ENCODE measurements at places on chromosomes 2 and 18.

DNA sequence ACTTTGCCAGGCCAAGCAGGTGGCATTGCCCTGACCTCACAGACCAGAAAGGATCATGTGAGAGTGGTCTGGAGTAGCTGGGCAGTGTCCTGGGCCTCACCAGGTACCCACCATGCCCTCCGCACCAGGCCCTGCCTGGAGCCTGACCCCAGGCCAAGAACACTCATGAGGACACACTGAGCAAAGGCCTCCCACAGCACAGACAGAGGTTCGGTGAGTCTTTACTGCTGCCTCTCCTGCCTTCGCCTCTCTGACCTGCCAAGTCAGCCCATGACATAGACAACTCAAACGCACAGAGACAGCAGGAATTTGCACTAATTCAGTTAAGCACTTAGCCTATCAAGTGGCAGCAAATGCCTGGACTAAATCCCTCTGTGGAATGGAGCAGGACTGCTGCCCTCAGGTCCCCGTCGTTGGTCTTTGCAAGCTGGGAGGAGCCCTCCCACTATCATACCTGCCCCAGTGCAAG is 62.5 kb downstream of the RHOB start:
- DNase-seq, result no peak

DNA sequence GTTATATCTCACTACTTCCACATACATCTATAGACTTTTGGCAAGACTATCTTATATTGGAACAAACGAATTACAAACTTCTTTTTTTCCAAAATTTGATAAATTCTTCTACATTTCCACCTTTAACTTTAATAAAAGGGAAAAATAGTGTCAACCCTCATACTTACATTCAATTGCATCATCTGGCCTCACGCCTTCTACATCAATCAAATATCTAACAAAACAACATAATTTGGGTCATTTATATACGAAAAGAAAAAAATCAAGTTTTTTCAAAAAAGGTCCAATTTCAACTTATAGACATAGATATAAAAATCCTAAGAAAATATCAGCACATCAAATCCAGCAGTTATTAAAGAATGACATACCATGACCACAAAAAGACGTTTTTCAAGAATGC is 12.9 kb downstream of the DUSP11 start:
- DNase-seq, result no peak

DNA sequence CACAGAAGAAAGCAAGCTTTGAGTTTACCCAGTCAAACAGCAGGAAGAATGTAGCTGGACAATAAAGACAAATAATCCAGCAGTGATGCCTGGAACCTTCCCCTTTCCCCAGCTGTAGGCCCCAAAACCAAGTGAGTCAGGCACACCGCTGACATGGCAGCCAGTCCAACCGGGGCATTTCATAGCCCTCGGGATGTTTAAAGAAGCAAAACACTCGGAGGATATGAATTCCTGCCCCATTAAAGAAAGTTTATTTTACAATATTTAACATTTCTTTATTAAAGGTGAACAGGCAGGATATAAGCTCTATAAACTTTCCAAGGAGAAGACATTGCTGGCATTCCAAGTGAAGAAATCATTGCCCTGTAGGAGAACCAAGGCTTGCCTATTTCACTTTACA is 507.6 kb upstream of the TNP1 start:
- DNase-seq, result no peak

- DNase-seq, result no peak
Observed at GRCh38 chr2:101821059-101821805, 123.7 kb downstream of the MAP4K4 start.

GRCh38 chr2:148638543-148638942 is 6.0 kb upstream of the EPC2 start:
- no peak for DNase-seq

- no peak for DNase-seq
Observed at GRCh38 chr18:27887287-27887686, 289.6 kb downstream of the CDH2 start.

DNA sequence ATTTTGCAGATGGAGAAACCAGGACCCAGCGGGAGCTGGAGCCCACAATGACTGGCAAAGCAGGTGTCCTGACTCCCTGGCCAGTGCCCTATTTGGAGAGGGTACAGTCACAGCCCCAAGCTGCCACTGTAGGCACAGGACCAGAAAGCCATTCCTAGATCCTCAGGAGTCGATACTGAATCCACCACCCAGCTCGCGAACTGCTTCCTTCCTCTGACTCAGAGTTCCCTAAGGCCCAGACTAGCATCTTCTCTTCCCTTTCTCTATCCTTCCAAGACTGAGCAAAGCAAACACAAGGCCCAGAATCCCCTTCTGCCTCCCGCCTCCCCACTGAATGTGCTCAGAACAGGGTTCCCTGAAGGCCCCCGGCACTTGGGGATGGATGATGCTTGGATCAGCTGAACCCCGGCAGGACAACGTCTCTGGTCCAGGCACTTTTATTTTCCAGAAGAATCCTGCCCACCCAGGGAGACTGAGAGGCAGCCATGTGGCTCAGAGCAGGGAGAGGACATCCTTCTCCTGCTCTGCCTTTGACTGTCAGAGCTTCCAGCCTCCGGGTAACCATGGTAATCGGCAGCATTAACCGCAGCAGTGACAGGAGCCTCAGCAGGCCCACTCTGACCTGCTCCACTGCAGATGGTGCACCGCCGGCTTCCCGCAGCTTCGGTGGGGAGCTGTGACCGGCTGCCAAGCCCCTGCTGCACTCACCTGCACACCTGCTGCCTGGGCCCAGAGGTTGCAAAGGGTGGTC is 34.8 kb upstream of the KLHL29 start:
- no peak for DNase-seq

- DNase-seq, result no peak
Observed at GRCh38 chr2:170122883-170123547, 54.9 kb upstream of the MYO3B start.

DNA sequence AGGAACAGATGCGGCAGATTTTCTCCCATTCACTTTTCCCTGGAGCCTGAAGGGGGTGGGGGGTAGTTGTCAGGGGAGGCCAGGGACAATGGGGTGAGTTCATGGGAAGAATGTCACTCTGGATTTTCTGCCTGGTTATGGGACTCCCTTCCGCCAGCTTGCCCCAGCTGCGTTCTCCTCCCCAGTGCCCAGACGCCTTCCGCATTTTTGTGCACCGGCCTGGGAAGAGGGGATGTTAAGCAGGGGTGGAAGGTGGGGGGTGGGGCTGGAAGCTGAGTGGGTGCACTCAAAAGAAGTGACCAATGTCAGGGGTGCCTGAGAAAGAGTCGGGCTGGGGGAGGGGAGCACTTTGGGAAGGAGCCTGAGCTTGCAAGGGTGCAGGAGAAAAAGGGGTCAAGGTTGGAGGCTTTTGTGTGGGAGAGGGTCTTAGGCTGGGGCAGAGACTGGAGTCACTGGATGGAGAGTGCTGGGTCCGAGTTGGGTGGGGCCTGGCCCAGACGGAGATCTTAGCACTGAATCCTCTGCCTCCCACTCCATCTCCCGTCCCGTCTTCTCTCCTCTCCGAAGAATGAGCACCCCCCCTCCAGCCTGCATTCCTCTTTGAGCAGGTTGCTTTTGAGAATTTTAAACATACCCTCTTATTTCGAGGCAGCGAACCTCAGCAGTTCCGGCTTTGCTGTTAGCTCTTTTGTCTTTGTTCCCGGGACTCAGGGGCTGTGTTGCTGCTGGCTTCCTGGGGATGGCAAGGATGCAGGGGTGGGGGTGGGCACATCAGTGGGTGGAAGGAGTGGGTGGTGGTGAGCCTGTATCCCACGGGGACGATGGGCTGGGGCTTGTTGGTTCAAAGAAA is 2.7 kb downstream of the IGFBP2 start:
- DNase-seq, result no peak

- no peak for DNase-seq
Observed at GRCh38 chr2:122999821-123000220, 1025.3 kb upstream of the CNTNAP5 start.

GRCh38 chr2:28480403-28481049 is 15.3 kb upstream of the PLB1 start:
- DNase-seq, result no peak

GRCh38 chr2:43107679-43108078 is 118.7 kb downstream of the ZFP36L2 start:
- DNase-seq, result no peak

- DNase-seq, result no peak
Observed at GRCh38 chr2:68829749-68830148, 41.4 kb downstream of the BMP10 start.

DNA sequence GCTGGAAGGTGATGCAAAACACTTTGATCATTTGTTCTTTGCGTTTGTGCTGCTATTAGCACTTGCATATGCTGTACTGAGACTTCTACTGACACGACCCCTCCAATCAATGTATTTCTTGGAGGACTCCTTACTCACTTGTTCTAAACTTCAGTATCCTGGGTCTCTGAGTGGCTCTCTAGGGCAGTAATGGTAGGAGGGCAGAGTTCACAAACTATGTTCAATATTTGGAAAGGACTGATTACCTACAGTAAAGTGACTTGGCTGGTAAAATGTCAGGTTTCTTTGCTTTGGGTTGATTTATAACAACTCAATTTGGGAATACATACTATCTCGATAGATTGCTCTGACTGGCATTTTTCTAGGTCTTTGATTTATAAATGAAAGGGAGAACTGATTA is 93.7 kb downstream of the TRIM43 start:
- DNase-seq, result no peak

GRCh38 chr2:85668857-85669142 is 801 bp upstream of the SFTPB start:
- DNase-seq, result no peak

DNA sequence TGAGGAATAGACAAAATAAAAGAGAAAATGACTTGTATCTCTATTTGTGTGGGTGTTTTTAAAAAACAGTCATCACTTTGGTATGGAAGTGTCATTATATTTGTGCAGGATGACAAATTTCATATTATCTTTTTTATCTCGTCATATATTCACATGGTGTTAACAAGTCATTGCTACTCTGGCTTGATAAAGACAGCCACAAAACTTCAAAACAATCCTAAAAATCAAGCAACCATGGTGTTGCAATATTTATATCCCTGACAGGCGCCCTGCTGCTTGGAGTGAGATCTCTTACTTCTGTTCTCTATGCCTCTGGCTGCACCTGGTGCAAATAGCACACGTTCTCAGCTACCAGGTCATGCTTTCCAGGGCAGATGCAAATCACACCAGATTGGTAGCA is 278.0 kb upstream of the EPHA4 start:
- DNase-seq, result no peak

GRCh38 chr2:239966029-239966852 is 58.9 kb downstream of the NDUFA10 start:
- DNase-seq, result no peak

GRCh38 chr18:11600321-11600720 is 9.1 kb upstream of the SLC35G4 start:
- no peak for DNase-seq

DNA sequence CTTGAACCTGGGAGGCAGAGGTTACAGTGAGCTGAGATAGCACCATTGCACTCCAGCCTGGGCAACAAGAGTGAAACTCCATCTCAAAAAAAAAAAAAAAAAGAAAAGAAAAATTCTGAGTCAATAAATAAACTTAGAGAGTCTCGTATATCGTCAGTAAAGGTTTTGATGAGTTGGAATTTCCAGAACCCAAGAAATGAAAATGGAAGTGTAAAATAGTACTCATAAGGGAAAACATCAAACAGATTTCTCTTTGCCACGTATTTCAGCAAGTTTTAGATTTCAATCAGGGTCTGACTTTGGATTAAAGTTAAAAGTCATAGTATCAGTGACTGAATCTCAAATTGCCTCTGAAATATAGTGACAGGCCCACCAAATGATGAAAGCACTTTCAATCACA is 71.4 kb upstream of the SPOPL start:
- DNase-seq, result no peak

DNA sequence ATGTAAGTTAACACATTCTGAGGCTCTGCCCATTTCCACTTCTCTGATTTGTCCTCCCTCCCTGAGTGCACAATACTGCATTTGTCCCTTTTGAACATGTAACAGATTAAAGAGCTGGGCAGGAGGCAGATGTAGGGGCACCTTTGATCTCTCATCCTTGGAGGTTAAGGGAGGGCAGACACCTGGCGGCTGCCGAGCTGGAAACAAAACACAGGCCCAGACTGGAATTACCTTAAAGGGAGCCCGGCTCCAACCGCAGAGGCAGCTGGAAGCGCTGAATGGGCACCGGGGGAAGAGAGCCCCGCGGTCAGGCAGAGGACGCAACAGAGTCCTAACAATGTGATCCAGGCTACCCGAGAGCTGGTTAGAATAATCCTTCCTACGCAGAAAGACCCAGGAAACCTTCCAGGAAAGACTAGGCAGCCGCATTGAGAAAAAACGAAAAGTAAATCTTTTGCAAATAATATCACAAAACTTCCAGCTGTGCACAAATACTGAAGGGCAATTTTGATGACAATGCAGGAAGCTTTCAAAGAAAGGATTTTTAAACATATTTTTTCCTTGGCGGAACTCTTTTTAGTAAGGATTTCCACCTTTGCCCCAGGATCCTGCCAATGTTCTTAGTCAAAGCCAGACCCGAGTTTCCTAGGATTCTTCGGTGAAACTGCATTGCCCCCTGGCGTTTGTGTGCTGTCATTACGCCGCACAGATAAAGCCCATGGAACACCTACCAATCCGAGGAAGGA is 216.0 kb downstream of the TGIF1 start:
- peak; percentile 56 for DNase-seq

- DNase-seq, result no peak
Observed at GRCh38 chr2:160241251-160242137, 41.4 kb upstream of the ITGB6 start.

DNA sequence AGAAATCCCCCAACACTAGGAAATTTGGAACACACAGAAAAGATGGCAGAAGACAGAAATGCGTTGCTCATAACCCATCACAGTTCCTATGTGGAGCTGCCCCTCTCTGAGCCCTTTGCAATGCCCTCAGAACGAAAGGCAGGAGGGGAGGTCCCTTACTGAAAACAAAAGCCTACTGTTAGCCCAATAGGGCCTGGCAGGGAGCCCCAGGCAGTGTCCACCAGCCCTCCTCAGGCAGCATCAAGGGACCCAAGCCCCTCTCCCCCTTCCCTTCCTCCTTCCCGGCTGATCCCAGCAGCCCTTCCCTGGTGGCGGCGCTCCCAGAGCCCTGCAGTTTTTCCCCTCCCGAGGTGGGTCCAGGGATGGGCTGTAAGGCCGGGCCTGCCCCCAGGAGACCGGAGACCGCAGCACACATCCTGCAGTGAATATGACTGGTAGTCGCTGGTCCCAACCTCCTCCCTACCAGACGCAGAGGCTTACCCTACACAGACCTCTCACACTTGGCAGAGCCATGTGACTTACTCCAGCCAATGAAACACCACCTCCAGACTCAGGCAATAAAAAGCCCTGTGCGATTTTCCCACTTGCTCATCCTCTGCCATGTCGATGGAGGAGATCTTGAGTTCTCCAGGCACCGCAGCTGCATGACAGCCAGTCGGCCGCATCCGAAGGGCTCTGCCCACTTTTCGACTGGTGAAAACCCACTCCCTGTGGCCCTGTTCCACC is 19.4 kb upstream of the DUSP2 start:
- DNase-seq, result no peak

- DNase-seq, result no peak
Observed at GRCh38 chr2:70898363-70899240, 37.1 kb upstream of the ATP6V1B1 start.

GRCh38 chr2:70498054-70498453 is 55.6 kb downstream of the TGFA start:
- DNase-seq, result no peak

Measured in activated CD8-positive, alpha-beta memory T cell treated with anti-CD3 and anti-CD28 coated beads for 1 hour (primary cell).